ENCODE measurements at places on chromosomes 16 and 17.

GRCh38 chr17:17668775-17669579 is 12.3 kb upstream of the RAI1 start:
- no peak for DNase-seq

DNA sequence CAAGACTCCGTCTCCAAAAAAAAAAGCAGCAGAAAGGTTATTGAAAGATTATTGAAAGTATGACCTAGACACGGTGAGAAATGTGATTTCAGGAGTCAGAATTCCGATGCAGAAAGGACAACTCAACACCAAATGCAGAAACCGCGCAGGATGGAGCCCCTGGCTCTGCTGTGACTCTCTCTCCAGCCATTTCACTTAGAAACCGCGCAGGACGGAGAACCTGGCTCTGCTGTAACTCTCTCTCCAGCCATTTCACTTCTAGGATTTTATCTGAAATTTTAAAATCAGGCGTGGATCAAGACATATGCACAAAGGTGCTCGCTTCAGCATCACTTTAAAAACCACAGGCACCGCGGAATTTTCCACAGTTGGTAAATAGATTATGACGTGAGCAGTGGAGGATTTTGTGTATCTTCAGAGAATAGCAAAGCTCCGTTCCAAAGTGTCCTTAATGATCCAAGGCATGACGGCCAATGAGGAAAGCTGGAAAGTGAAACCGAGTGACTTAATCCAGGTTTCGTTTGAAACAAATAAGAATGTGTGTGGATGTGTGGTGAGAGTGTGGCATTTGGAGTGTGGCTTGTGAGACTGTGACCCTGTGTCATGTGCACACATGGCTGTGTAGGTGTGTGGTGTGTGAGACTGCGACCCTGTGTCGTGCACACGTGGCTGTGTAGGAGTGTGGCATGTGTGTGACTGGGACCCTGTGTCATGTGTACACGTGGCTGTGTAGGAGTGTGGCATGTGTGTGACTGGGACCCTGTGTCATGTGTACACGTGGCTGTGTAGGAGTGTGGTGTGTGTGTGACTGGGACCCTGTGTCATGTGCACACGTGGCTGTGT is 9.5 kb downstream of the UTS2R start:
- no peak for DNase-seq

DNA sequence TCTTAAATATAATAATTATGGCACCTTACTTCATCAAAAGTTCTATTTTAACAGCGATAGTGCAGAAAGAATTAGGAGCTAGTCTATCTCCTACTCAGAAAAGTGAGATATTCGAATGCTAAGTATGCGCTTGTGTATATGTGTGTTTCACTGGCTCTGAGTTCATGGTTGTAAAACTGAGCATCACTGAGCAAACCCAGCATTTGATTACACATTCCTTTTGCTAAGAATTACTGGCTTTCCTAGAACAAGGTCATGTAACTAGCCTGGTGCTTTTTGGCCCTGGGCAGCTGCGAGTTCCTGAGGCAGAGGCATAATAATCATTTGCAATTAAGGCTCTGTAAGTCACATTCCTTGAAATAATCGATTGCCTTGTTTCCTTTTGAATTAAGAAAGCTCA is 157.2 kb downstream of the SNX29 start:
- no peak for DNase-seq

- peak; percentile 48 for DNase-seq
These were observed 29.4 kb downstream of the TANC2 start for GRCh38 chr17:62995377-62995885.

Data from HCEC 1CT (cell line).